EL (cell line): ENCODE measurements at places on chromosomes 16 and 17.
A peak's percentile ranks its signal among the peaks of the same experiment; 100 is the strongest.

- DNase-seq, result peak; percentile 75
Observed at GRCh38 chr16:22638393-22639206, 127.9 kb downstream of the NPIPB5 start.

- no peak for DNase-seq
Observed at GRCh38 chr17:69143151-69143550, 1.5 kb upstream of the ABCA6 start.

GRCh38 chr16:27531826-27532800, 17.6 kb downstream of the GTF3C1 start:
- no peak for DNase-seq

DNA sequence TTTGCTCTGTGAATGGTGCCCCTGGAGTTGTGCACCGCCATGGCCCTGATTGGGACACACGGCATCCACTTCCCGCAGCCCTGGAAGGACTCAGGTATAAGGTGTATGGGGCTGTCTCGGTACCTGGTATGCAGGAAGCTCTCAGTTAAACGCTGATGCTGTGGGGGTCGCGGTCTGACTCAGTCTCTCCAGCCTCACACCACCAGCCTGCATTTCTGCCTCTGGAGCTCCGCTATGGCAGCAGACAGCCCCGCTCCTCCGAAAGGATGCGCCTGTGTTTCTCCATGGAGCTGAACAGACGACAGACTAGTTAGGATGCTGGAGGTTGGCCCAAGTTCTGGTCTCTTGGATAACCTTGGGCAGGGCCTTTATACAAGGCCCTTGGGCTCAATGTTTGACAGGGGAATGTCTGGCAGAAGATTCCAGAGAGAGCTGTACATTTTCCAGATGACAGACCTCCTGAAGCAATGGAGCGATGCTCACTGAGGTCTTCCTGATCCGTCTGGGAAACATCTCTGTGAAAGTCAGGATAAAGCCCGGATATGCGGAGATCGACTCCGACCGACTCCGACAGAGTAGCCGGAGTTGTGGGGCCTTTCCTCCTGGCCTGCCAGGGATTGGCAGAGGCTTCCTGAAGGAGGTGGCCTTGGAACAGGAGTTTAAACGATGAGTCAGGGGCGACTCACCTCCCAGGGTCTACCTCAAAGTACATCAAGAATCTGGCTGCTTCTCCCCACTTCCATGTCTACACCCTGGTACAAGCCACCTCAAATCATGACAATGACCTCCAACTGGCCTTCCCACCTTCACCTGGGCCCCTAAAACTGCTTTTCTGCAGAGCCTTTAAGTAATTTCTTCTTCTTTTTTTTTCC, 21.9 kb upstream of the BCAR1 start:
- peak; percentile 65 for DNase-seq

DNA sequence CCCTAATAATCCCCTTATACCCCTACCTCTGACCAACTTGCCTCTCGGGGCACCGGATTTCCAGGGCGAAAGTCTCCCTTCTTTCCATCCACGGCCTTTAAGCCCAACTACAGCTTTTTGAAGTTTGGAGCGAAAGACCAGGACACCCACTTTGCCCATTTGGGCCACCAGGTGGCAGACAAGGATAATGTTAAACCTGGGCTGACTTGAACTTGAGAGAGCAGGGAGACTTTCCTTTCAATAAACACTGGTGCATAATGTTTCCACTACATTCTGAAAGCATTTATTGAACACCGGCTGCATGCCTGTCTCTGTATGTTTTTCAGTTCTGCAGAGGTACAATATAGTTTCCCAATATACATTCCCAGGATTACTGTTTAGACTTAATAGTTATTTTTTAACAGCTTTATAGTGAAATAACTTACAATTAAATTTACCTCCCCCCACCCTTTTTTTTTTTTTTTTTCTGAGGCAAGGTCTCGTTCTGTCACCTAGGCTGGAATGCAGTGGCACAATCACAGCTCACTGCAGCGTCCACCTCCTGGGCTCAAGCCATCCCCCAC, 6.9 kb upstream of the CES3 start:
- peak; percentile 77 for DNase-seq

DNA sequence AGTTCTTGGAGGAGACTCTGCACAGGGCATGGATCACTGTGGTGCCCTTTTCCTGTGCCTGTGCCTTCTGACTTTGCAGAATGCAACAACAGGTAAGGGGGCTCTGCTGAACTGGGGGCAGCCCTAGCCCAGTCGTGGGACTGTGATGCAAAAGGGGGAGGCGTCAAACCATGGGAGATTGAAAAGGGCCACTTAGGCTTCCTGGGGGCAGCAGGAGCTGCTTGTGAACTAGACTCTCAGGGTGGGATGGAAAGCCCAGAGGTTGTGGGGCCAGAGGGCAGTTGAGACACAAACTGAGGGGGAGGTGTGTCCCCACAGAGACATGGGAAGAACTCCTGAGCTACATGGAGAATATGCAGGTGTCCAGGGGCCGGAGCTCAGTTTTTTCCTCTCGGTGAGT, 19.6 kb downstream of the ADGRG5 start:
- DNase-seq, result no peak

DNA sequence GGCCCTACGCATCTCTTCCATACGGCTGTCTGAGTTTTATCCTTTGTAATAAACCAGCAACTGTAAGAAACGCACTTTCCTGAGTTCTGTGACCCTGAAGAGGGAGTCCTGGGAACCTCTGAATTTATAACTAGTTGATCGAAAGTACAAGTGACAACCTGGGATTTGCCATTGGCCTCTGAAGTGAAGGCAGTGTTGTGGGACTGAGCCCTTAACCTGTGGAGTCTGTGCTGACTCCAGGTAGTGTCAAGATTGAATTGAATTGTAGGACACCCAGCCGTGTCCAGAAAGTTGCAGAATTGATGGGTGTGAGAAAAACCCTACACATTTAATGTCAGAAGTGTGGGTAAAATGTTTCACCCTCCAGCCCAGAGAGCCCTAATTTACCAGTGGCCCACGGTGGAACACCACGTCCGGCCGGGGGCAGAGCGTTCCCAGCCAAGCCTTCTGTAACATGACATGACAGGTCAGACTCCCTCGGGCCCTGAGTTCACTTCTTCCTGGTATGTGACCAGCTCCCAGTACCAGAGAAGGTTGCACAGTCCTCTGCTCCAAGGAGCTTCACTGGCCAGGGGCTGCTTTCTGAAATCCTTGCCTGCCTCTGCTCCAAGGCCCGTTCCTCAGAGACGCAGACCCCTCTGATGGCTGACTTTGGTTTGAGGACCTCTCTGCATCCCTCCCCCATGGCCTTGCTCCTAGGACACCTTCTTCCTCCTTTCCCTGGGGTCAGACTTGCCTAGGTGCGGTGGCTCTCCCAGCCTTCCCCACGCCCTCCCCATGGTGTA, 1.5 kb downstream of the GAA start:
- no peak for DNase-seq

GRCh38 chr17:17035490-17035889, 6.8 kb upstream of the MPRIP start:
- DNase-seq, result no peak

GRCh38 chr16:87571868-87572244, 30.5 kb upstream of the JPH3 start:
- no peak for DNase-seq

DNA sequence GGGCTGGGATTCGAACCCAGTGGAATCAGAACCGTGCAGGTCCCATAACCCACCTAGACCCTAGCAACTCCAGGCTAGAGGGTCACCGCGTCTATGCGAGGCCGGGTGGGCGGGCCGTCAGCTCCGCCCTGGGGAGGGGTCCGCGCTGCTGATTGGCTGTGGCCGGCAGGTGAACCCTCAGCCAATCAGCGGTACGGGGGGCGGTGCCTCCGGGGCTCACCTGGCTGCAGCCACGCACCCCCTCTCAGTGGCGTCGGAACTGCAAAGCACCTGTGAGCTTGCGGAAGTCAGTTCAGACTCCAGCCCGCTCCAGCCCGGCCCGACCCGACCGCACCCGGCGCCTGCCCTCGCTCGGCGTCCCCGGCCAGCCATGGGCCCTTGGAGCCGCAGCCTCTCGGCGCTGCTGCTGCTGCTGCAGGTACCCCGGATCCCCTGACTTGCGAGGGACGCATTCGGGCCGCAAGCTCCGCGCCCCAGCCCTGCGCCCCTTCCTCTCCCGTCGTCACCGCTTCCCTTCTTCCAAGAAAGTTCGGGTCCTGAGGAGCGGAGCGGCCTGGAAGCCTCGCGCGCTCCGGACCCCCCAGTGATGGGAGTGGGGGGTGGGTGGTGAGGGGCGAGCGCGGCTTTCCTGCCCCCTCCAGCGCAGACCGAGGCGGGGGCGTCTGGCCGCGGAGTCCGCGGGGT, at the start of gene CDH1:
Gene CDH1 (plus strand): TSS at position 247 of the 684 bp plus-strand sequence. CDS start 124 bp downstream, at position 371.
- DNase-seq, result no peak

DNA sequence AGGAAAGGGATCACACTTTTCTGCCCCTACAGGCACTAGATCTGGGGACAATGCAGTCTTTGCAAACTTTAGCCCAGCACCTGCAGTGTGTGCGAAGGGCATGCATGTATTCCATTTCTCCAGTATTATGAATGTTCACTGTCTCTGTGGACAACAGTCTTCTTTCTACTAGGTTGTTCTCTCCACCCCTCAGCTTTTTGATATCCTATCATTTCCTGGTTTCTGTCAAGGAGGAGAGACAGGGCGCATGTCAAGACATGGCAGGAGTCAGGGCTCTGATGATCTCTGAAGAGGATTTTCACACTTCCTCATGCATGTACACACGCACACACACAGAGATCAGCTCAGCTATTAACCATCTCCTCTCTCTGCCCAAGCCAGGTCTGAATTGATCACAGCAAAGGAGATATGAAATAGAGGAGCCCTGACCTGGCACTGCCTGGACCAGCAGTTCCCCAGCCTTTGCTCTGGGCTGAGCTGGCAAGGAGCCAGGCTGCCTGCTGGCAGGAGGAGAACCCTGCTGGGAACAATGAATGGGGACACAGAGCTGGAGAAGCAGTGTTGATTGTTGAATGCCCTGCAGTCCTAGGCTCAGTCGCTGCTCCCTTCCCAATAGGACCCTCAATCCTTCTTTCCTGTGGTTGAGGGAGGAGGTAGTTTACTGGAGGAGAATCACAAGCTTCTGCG, 2.6 kb downstream of the GPR179 start:
- DNase-seq, result peak; percentile 20

GRCh38 chr17:57062865-57063264, 22.2 kb upstream of the AKAP1 start:
- no peak for DNase-seq

DNA sequence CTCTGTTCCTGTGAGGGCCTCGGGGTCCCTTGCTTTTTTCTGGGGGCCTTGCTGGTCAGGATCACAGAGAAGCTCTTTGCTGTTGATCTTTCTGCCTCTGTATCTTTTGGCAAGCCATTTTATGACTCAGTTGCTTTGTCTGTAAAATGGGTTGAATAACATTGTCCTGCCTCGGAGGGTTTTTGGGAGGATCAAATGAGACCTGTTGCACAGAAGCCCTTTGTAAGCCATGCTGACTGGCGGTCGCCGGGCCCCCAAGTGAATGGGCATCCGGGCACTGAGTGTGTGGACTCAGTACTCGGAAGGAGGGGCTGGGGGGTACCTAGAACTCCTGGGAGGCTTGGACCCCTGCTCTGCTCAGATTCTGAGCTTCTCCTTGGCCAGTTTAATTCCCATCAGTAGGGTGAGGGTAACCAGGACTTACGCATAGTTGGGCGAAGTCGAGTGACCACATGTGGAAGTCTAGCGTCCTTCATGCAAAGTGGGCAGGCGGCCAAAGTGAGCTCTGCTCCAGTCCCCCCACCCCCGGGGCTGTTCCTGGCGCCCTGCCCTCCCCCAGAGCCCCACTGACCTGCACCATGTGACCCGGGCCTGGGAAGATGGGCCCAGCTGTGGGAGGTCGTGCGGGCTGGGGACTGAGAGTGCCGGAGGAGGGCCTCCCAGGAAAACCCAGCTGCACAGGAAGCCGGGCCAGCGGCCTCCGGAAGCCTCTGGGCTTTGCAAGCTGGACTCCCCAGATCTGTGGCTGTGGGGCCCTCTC, 284.0 kb downstream of the SEC14L1 start:
- DNase-seq, result peak; percentile 96

GRCh38 chr17:35080536-35080935, 17.0 kb upstream of the RFFL start:
- DNase-seq, result no peak

DNA sequence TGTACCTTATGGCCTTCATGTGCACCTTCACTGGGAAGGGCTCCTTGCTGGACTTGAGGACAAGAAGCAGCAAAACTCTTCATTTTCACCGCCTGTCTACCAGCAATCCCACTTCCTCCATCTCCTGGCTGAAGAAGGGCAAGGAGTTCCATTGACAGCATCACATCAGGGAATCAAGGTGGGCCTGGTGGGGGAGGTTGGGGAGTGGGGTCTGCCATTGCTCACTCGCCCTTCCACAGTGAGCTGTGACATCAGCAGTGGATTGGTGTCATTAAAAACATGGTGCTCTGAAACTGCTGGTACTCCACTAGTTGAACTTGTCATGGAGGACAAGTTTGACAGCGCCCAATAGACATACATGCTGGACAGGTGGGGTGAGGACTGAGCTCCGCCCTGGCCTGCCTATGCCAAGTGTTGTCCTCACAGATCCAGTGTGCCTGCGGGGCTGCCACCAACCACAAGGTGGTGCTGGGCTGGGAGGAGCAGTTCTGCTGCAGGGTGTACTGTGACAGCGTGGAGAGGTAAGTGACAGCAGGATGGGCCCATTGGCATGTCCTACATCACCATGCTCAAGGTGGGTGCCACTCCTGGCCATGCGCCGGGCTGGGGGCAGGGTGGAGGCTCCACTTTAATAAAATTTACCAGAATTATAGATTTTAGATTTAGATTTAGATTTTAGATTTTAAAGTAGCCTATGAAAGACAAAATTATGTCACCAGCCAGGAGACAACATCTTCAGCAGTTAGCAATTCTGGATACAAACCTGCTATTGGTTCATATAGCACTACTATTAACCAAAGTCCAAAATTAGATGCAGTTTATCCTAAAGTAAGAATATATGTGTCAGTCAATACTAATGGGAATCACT, 1729.1 kb downstream of the TP53TG3F start:
- DNase-seq, result no peak

GRCh38 chr16:4382795-4383357, 11.2 kb downstream of the VASN start:
- DNase-seq, result no peak

- no peak for DNase-seq
Observed at GRCh38 chr16:12958366-12958765, 57.0 kb downstream of the SHISA9 start.

GRCh38 chr17:31431852-31432658, 40.6 kb downstream of the RAB11FIP4 start:
- DNase-seq, result no peak

- DNase-seq, result no peak
Observed at GRCh38 chr17:70454908-70455307, 285.6 kb downstream of the KCNJ2 start.
